ENCODE measurements at places on chromosomes 2 and 18.
A peak's percentile ranks its signal among the peaks of the same experiment; 100 is the strongest.

DNA sequence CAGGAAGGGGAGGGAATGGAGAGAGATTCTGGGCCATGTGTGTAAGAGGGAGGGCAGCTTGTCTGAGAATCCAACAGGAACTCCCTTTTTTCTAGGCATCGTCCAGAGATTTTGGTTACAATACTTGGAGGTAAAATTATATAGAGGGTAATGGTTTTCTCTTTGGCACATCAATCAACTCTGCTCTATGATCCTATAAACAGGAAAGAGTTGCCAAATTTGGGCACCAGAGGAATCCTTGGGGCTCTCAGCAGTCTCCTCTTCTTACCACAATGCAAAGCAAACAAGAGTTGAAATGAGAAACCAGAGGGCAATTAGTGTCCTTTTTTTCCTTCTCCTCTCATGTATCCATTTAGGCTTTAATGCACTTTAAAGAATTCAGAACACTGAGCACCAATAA, 243.4 kb downstream of the SLC8A1 start:
- ATAC-seq: no peak

DNA sequence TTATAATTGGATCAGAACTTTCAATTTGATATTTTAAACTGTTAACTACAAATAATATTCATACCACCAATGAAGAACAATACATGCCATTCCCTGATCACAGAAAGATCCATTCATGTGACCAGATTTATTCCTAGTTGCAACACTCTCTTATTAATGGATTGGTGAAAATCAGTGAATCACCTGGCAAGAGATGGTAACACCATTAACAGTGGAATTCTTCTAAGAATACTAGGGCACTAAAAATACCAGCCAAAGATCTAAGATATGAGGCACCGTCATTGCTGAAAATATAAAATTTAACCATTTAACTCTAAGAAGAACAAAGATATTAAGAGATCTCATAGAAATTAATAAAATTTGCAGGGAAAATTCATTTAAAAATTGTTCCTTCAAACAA, 58.1 kb downstream of the MAP4K3 start:
- no peak for ATAC-seq

GRCh38 chr2:117703858-117704257, 110.6 kb upstream of the DDX18 start:
- ATAC-seq: peak; percentile 21

- no peak for ATAC-seq
These were observed 34.4 kb downstream of the AFTPH start for GRCh38 chr2:64558445-64559081.

- peak; percentile 91 for ATAC-seq
These were observed 25.1 kb upstream of the ARHGAP25 start for GRCh38 chr2:68709421-68709911.

GRCh38 chr2:38178556-38179419, 102.8 kb upstream of the CYP1B1 start:
- ATAC-seq: no peak

Data from motor neuron (in vitro differentiated cells).